Activated naive CD4-positive, alpha-beta T cell (primary cell): ENCODE measurements at places on chromosomes 13 and 19.

GRCh38 chr19:51127032-51127431, 2.3 kb downstream of the SIGLEC9 start:
- DNase-seq: no peak

DNA sequence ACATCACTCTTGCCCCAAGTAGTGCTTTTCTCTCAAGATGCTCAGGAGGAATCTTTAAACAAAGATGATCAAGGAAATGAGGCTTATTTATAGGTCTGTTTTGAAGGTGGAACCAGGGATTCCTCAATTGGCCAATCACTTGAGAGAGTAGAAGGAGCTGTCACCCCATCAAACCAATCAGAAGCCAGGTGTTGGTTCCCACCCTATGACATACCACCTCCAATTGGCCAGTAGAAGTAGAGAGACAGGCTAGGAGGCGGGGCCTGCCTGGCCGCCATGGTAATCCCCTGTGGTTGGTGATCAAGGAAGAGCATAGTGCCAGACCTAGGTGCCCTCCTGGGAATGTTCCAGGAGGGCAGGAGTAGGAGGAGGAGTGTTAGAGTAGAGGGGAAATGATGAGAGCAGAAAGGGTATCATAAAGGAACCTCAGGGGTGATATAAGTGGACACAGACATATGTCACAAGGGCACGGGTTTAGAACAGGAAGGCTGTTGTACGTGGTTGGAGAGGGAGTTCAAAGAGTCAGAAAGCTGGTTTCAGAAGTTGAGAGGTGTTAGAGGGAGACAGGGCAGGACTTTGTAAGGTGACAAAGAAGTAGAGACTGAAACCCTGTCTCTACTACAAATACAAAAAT, 10.5 kb downstream of the PMIS2 start:
- DNase-seq: no peak

- DNase-seq: no peak
Observed at GRCh38 chr13:113825841-113826240, 38.0 kb downstream of the GAS6 start.

DNA sequence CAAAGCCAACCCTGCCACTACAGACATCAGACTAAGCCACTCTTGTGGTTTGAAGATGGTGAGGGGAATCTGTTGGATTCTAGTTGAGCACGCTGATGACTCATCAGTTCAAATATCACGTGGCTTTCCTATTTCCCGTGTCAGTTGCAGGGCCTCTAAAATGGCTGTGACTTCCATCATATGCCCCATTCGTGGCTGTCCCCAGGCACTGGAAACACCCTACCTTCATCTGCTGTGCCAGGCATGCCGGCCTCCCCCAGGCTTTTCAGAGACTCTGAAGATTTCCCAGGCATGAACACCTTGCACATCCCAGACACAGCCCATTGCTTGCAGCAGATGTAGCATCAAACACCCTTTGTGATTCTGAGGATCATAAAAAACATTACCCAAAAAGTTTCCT, 659.9 kb downstream of the UQCRFS1 start:
- DNase-seq: no peak

- DNase-seq: no peak
Observed at GRCh38 chr13:110474713-110475112, 86.8 kb downstream of the RAB20 start.

GRCh38 chr19:38062959-38063761, 156.2 kb downstream of the SIPA1L3 start:
- no peak for DNase-seq
